T1000 (cell line): ENCODE measurements at places on chromosomes 7 and 10.

DNA sequence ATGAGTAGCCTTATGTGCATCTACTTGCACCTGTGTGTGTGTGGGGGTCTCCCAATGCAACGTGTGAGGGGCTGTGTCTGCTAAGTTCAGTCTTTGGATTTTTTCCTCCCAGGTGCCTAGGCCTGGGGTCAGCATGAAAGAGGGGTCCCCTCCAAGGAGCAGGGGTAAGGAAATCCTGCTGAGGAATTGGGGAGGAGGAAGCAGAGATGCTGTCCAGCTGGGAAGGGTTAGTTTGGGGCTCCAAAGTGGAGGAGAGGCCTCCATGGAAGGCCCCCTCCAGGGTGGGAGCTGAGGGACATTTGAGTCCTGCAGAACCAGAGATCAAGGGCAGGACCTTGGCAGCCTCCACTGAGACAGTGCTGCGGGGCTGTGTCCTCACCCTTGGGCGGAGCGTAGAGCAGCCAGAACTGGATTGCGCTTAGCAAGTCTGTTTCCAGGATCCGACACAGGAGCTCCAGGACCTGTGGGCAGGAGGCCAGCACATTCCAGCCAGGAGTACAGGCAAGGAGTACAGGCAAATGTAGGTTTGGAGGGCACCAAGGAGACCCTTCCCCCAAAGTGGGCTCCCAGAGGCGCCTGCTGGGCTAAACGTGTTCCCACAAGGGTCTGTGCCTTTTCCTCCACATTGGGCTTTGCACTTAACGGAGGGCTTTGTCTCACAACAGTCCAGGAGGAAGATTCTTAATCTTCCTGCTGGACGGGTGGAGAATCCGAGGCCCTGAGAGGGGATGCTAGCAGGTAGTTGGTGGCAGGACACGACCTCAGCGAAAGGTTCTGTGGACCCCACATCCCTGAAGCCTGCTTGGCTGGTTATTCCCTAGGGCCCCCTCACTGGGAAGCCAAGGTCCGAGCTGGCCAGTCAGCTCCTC, 10.1 kb downstream of the TBATA start:
- DNase-seq: no peak

GRCh38 chr7:69782917-69783684, 184.8 kb downstream of the AUTS2 start:
- DNase-seq: no peak

GRCh38 chr10:22681783-22682183, 32.6 kb downstream of the PIP4K2A start:
- DNase-seq: no peak

DNA sequence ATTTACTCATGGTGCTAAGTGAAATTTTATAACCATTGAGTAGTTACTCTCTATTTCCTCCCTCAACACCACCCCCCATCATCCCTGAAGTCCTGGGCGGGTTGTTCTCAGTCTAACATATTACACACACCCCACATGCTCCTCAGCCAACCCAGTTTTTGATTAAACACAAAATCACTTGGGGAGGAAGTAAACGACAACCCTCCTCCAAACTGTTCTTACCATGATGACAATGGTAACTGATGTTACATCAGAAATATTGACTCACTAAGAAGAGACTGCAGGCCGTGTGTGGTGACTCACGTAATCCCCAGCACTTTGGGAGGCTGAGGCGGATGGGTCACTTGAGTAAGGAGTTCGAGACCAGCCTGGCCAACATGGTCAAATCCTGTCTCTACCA, 44.2 kb downstream of the RAB11FIP2 start:
- no peak for DNase-seq

GRCh38 chr10:3136336-3136735, 36.2 kb downstream of the PITRM1 start:
- no peak for DNase-seq

DNA sequence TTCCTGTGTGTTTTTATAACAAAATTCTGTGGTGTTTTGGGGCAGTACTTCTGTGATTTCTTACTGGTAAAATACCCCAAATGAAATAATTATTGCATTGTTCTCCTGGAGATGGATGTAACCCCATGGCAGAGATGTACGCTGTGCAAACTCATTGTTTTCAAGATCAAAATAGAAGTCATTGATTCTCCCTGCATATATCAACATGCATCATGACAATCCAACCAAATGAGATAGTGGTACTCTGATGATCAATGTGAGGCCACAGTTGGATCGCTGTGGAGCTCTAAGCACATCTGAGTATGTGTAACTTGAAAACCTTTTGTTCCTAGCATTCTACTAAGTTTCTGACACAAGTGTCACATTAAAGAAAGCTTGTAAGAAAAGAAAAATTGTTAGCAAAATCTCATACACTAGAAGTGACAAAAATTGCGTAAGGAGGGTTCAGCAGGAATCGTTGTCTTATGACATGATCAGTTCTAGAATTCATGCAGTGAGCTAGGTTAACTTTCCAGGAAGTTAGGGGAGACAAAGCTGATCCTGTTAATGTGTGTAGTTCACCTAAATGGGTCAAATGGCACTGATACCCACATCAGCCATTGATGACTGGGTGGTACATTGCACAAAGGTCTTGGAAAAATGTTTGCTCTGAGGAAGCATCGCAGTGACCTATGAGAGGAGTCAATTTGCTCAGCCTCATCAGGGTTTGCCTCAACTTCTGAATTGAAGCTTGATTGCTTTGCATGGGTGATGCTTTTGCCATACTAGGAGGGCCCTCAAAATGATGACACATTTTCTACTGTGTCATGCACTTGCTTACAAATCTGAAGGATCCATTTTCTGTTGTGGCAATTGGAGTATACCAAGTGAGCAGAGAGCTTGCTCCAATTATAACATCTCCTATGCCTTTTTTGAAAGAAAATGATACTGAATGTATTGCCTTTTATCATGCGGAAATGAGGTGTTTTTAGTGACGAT, 145.1 kb downstream of the PLXDC2 start:
- DNase-seq: no peak

- no peak for DNase-seq
Measured at GRCh38 chr7:70450731-70451130, 681.2 kb upstream of the GALNT17 start.

DNA sequence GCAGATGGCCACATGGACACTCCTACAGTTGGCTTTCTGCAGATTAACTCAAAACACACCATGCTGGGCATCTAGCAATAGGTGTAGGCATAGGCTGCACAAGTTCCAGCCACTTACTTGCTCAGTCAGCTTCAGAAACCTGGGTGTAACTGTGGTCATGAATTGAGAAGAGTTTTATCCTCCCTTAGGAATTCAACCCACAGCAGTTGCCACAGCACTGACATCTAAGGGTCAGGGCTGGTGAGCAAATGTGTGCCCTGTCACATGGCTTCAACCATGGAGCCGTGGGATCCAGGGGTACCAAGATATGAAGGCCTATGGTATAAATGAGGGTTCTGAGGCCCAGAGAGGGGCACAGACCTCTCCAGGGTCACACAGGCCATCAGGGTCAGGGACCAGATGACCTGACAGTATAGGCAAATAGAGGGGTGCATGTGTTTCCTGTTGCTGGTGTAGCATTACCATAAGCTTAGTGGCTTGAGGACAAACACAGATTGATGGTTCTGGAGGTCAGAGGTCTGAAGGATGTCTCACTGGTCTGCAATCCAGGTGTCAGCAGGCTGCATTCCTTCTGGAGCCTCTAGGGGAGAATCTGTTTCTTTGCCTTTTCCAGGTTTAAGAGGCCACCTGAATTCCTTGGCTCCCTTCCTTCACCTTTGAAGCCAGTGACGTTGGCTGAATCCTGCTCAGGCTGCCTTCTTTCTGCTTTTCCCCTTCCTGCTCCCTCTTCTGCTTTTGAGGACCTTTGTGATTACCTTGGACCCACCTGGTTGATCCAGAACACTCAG, 24.1 kb downstream of the MINDY4 start:
- DNase-seq: no peak

GRCh38 chr7:80089366-80089765, 45.3 kb upstream of the GNAI1 start:
- DNase-seq: no peak

GRCh38 chr10:100489396-100489795, 26.6 kb downstream of the WNT8B start:
- DNase-seq: no peak

DNA sequence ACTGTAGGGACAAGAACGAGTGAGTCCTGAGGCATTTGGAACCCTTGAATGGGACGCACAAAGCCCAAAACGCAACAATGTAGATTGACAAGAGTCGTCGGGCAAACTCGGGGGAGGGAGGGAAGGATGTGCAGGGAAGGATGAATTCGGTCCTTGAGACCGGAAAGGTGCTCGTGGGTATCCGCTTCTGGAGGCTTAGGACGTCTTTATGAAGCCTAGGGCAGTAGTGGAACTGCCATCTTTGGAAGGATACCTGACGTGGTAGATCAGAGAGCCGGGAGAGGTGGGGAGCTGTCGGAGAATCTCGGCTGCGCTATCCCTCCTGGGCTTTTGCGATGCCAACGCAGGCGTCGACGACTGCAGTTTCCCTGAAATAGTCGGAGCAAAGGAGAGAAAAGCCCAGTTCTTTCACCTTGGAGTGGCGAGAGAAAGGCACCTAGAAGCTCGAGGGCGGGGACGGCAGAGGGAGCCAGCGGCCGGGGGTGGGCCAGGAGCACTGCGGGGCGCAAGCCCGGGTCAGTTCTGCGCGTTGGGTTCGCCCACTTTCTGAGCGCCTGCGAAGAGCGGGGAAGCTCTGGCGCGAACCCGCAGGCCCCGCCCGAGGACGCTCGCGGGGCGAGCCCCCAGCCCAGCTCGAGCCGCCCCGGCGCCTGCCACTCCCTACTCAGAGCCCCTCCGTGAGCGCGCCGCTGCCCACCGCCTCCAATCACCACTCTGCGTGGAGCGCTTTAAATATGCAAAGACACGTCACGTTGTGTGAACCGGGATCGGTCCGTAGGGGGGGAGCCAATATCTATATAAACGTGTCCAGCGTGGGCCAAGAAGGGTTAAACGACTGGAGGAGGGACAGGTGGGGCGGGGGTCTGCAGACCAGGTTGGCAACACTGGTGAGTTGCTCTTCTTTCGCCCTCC, at the start of gene CYP26C1:
CYP26C1 (plus strand) TSS at position 824 of the 912 bp plus-strand sequence. CDS start 466 bp downstream, outside the sequence.
- DNase-seq: no peak
